ENCODE measurements at places on chromosomes 2 and 18.

DNA sequence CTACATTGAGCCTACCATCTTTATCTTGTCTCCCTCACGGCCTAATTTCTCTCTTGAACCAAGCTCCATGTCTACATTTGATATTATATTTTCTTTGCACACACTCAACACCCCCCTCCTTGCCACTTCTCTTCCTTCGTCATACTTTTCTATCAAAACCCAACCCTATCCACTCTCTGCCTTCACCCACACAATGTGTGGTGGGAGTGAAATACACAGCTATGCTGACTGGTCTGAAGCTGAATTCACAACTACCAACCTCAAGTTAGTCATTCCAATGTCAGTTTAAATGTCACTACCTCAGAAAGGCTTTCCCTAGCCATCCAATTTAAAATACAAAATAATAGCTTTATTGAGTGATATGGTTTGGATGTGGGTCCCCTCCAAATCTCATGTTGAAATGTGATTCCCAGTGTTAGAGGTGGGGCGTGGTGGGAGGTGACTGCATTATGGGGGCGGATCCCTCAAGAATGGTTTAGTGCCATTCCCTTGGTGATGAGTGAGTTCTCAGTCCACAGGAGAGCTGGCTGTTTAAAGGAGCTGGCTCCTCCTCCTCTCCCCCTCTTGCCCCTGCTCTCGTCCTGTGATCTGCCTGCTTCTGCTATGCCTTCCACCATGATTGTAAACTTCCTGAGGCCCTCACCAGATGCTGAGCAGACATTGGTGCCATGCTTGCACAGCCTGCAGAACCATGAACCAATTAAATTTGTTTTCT lies 112.1 kb downstream of the DTNB start:
- DNase-seq: no peak

- no peak for DNase-seq
These were observed 10.1 kb upstream of the LRPPRC start for GRCh38 chr2:44005846-44006245.

- DNase-seq: no peak
These were observed 6.5 kb downstream of the RBBP8 start for GRCh38 chr18:22939649-22940048.

GRCh38 chr2:158735822-158736580 lies 59.1 kb upstream of the DAPL1 start:
- DNase-seq: no peak

GRCh38 chr2:207332480-207333212 lies 166.9 kb upstream of the KLF7 start:
- no peak for DNase-seq

DNA sequence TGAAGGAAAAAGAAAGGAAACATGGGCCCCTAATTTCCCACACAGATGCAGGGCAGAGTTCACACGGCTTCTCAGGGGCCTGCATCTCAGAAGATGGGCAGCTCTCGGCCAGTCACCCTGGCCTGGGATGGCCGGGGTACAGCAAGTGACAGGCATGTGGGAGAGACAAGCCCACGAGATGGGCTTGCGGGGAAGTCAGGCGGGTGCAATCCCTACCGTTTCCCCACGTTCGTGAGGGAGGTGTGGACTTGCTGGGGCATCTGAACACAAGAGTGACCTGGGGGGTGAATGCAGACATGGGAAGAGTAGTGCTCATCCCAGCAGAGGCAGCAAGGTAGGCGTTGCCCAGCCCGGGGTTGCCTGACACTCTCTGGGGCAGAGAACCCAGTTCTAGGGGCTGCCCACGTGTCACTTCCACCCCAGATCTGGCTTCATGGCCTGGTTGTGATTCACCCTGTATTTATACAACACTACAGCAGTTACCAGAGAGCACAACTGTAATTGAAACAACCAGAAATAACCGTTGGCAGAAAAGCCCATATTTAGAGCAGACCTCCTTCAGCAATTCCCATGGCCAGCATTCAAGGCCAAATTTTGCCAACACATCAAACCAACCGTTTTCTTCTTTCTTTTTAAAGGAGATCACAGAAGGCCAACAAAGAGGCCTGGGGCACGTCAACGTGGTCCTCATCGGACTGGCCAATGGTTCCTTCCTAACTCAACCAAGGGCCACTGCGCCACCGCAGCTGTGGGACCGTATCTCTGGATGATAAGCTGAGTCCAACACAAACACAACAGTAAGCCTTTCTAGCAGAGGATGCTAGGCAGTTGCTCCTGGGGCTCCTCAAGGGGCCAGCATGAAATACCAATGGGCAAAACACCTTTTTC lies 58.4 kb downstream of the PARD6G start:
- no peak for DNase-seq

DNA sequence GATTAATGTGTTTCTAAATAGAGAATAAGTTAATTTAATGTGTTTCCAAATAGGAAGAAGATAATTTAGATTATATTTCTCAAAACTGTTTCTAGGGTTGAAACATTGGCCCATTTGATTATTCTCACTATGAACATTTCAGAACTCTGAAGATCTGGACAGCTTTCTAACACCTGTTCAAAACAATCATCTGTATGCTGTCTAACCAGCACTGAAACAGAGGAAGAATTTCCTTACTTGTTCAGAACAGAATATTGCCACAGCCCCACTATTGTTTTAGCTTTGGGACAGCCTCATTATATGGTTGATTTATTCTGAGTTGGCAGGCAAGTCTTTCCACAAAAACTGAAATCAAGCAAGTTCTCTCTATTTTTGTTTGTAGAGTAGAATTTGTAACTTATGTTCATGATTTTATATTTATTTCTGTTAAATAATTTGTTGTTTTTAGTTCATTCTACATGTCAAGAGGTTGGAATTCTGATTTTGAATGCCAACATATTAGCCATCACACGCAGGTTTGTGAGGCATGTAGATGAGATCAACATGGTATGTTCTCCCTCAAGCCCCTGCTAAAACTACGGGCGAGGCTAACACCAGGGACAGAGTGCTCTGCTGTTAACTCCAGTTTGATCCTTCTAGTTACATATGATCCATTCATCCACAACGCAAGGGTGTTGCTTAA lies 11.2 kb downstream of the IL18RAP start:
- DNase-seq: no peak

DNA sequence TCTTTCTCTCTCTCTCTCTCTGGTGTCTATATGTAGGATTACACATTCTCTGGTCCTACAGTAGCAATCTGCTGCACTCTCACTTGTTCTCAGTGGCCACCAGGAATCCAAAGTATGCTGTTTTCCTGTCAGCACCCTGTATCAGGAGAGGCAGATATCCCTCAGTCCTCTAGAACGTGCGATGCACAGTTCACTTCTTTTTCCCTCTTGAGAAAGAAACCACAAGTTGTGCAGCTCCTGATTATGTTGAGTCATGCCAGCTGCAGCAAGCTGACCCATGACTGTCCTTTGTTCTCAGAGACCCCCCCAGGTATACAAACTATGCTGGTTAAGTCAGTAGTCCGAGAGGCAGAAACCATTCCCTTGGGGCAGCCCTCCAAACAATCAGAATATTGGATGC lies 54.6 kb downstream of the LANCL1 start:
- no peak for DNase-seq

DNA sequence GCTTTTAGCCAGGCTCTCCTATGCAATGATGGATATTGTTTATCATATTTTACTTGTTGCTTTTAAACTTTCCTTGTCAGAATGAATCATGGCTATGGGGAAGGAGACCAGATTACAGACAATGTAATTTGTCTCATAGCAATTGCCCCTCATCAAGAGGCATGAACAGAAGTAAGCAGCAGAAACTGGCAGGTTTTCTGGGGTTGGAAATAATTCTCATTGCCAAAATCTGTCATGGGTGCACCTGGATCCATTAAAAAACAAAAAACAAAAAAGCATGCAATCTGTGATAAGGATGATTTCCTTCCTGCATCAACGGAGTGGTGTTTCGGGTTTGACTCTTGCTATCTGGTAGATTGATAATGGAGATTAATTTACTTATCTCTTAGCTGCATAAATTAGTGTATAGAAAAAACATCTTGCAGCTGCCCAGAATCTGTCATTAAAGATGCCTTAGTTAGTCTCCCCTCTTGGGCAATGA lies 419.6 kb downstream of the SOX11 start:
- DNase-seq: no peak

DNA sequence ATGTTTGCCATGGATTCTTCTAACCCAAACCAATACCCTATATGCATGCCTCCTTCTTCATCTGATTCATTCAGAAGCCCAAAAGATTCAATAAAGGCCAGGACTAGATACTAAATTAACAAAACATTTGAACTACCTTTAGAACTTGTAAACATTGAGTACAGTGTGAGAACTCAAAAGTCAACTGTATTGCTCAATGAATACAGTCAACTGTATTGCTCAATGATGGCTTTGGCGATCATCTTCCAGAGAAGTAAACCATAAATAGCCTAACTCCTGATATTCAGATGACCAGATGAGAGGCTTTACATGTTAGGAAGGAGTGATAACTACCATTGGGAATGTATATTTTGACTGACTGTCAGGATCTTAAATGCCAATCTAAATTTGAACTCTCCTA lies 206.5 kb upstream of the ITGA4 start:
- DNase-seq: no peak

DNA sequence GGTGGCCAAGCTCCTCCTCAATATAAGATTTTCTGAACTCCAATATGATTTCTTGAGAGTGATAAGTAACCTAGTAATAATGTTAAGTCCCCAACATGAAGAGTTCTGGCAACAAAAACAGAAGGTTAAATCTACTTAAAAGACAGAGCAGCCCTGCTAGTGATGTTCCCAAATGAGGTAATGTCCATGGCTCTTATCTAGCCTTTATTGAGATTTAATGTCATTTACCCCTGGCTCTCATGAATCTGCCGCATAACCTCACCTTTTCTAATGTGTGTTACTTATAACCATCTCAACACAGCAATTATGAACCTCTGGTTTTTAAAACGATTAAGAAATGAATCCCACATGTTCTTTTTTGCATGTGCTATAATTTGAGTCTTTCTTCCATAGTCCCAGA lies 167.5 kb upstream of the ZFP36L2 start:
- no peak for DNase-seq

DNA sequence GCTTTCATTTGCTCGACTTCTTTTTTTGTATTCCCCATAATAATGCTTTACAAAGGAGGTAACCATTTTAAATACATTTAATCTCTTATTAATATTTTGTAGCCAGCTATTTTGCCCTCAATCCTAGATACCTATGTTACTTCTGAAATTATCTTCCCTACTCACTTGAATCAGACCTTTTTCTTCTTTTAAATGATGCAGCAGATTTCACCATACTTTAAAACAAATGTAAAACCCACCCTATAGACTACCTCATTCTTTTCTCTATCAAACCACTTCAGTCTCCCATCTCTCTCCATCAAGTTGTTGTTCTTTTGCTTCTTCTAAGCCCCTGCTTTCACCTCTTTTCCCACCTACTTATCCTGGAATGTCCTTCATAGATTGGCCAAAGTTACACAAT lies 151.5 kb upstream of the DNMT3A start:
- DNase-seq: no peak

DNA sequence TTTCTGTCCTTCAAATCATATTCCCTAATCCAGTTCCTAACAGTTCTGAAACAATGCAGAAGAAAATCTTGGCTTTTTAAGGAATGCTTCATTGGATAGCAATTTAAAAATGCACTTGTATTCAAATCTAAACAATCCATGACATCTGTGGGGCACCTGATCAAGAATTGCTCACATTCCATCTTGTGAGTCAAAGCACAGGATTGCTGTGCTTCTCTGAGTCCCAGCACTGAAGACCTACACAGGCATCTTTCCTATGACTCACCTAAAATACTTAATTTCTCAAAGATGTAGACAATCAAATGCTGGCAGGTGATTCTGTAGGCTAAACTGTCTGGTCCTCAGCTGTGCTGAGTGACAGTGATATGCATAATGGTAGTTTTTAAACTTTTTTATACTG lies 10.1 kb upstream of the ATP8B1 start:
- no peak for DNase-seq

DNA sequence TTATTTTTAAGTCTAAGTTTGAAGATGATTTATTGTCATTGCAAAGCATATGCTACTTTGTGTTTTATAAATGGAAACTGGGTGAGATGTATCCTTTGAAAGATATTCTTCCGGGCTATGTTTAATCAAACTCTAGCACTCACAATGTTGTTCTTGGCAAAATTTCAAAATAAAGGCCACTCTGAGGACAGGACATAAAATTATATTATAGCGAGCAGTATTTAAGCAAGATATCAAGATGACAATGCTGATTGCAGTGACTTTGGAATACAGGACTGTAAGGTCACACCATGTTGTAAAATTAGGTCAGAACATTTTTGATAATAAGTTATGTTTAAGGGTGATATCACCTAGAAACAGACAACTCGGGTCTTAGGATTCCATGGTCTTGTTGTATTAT lies 14.2 kb downstream of the RPRM start:
- DNase-seq: no peak

DNA sequence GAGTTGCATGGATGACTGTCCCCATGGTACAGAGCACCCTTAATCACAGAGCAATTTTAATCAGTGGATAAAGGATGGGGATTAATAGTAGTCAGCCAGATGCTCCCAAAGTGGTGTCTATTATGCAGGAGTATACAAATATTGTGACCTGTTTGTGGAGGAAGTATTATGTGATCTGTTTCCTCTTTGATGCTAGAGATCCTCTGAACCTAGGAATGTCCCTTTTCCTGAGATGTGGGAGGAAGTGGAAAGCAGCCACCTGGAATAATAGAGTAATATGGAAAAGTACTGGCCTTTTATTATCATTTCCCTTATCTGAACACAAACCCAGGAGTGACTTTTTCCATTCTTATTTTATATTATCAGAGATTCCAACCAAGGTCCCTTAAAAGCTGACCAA lies 94.2 kb upstream of the EFEMP1 start:
- no peak for DNase-seq

DNA sequence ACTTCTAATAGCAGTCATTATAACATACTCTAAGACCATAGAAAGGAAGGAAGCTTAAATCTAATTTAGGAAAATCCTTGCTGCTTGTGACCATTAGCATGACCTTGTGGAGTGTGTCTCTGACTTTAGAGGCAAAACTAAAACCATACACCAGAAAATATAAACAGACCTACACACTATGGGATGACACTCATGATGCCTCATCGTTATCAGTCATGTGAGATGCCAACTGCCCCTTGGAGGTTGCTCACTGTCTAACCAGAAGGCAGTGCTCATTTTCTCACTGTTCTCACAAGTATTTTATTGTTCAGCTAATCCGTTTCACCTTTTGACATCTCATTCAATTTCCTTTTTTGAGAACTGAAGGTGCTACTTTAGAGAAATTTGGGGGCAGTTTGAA lies 376.9 kb downstream of the RND3 start:
- no peak for DNase-seq
